Camera-type eye (tissue), 1 donor: ENCODE measurements at places on chromosomes 13 and 19. TPM values are rescaled to one million over a fixed set of nuclear protein-coding genes. Genes with fewer than 3 reads are reported as not detected.

Gene ZBTB32
- not detected for total RNA-seq

Gene ONECUT3
- total RNA-seq = 0.55 TPM

Gene PGLYRP2
- total RNA-seq = not detected

Gene CEACAM1
- total RNA-seq = 2.6 TPM

Gene TEX26
- total RNA-seq = not detected

Gene C1QTNF9B
- 0.88 TPM for total RNA-seq

Gene OR7C1
- total RNA-seq = under 0.01 TPM

Gene DACH1
- 102 TPM for total RNA-seq
